ENCODE measurements at places on chromosomes 2 and 18.

DNA sequence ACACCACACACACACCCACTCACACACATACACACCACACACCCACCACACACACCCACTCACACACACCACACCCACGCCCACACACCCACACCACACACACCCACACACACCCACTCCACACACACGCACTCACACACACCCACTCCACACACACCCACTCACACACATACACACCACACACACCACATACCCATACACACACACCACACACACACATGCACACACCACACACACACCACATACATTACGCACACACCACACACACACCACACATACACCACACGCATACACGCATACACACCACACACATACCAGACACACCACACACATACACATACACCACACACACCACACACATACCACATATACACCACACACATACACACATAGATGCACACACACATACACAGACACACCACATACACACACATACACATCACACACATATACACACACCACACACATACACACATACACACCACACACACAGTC, 37.9 kb downstream of the MCFD2 start:
- DNase-seq = no peak

DNA sequence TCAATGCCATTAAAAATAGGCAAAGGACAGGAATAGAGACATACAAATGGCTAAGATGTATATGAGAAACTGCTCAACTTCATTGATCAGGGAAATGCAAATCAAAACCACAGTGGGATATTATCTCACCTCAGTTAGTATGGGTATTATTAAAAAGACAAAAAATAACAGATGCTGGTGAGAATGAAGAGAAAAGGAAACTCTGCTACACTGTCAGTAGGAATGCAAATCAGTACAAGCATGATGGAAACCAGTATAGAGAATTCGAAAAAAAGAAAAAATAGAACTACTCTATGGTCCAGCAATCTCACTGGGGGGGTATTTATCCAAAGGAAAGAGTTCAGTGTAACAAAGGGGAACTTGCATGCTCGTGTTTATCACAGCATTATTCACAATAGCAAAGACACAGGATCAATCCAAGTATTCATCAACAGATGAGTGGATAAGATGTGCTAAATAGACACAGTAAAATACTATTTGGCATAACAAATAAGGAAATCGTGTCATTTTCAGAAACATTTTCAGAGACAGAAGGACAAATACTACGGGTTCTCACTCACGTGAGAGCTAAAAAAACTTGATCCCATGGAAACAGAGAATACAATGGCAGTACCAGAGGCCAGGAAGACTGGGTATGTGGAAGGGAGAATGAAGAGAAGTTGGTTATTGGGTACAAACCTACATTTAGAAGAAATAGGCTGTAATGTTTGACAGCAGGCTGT, 60.6 kb downstream of the CCDC74A start:
- DNase-seq = no peak

GRCh38 chr18:75130591-75131328, 78.2 kb downstream of the PTGR3 start:
- no peak for DNase-seq

- no peak for DNase-seq
Observed at GRCh38 chr2:203715744-203716143, 9.3 kb downstream of the CD28 start.

DNA sequence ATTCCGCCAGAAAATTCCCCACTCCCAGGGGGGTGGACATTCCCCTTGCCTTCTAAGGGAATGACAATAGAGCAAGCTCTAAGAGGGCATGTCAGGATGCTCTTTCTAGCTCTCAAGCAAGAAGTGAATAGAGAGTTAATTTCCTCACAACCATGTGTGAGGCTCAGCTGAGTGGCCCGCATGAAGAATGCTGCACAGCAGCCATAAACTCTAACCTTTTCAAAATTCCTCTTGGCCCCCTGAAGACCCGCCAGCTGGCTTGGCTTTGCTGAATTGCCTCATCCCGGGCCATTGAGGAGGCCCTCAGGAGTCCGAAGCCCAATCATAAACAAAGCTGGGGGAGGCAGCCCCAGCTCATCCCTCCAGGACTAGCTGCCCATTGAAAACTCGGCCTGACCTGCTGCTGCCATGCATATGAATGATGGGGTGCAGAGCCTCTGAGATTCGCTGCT, 38.2 kb downstream of the NRP2 start:
- no peak for DNase-seq

DNA sequence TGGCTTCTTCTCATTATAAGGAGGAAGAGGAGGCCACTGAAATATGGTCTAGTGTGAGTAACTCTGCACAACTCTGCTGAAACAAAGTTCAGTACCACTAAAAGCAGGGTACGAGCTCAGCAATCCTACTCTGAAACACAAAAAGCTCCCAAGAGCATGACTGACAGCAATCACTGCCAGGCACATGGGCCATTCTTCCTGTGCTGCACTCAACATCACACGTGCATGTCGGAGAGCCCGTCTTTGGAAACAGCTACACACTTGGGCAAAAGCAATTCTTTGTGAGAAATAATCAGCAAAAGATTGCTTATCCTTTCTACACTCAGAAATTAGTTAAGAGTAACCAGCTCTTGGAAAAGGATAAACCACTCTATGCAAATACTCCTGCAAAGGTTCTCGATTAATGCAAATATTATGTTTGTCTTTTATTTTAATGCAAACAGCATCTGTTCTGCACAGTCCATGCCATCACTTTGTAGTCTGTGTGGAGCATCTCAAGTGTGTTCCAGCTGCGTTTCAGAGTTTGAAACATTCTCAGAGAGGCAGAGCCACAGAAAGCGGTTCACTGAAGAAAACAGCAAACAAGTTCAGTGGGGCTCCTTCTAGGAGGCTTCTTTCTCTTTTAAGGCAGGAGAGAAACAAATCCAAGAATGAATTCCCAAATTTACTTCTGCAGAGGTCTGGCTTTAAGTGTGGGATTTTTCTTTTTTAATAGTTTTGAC, 145.0 kb downstream of the HDAC4 start:
- DNase-seq = no peak

- DNase-seq = no peak
Observed at GRCh38 chr2:220310451-220310861, 683.0 kb downstream of the SLC4A3 start.

DNA sequence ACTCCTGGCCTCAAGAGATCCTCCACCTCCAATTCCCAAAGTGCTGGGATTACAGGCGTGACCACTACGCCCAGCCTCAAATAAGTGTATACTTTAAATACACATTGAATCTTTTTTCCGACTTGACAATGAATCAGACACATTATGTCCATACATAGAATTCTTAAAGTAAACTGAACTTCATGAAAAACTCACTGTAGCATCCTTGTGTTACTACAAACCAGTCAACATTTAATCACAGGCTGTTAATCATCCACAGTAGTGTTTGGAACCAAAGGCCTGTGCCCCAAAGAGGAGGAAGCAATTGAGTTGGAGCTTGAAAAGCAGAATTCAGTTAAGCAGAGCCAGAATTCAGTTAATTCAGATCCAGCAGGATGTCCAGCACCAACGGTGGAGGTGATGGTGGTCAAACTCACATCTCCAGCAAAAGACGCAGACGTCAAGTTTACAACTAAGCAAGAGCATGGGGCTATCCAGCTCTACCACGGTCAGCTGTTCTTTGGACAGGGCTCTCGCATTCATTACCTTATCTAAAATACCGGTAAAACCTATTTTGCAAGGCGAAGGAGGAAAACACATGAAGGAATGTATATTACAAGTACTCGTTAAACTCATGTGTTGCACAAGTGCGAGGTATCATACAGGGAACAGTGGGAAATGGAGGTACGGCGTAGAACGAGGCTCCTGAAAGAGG, 1.2 kb downstream of the SLC39A6 start:
- no peak for DNase-seq

DNA sequence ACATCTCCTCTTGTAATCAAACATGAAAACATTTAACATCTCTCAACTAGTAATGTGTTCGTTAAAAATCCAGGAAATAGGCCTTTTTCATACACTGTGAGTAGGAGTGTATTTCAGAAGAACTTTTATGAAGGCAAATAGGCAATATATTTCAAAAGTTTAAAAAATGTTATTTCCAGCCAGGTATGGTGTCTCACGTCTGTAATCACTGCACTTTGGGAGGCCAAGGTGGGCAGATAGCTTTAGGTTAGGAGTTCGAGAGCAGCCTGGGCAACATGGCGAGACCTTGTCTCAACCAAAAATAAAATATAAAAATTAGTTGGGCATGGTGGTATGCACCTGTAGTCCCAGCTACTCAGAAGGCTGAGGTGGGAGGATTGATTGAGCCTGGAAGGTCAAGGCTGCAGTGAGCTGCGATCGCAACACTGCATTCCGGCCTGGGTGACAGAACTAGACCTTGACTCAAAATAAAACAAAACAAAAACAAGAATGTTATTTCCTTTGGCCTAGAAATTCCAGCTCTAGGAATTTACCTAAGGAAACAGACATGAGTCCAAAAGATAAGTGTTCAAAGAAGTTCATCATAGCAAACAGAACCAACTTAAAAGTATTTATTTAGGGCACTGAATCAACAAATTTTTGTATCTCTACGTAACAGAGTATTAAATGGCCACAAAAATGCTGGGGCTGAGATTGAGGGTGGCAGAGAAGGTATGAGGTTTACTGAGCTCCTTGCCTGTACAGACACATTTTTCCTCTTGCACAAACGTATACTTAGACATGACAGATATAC, 14.9 kb downstream of the RBKS start:
- DNase-seq = no peak

DNA sequence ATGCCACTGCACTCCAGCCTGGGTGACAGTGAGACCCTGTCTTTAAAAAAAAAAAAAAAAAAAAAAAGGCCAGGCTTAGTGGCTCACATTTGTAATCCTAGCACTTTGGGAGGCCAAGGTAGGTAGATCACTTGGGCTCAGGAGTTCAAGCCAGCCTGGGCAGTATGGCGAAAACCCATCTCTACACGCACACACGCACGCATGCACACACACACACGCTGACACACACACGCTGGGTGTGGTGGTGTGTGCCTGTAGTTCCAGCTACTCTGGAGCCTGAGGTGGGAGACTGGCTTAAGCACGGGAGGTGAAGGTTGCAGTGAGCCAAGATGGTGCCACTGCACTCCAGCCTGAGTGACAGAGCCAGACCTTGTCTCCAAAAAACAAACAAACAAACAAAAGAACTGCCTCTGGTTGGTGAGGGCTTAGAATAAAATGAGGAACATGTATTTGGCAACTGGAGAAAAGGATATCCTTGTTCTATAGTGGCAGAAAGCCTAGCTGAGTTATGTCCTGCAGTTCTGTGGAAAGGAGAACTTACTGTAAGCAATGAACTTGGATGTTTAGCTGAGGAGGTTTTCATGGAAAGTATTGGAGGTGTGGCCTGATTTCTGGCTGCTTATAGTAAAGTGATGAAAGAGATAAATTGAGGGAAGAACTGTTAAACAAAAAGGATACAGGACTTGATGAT, 34.0 kb downstream of the HAT1 start:
- no peak for DNase-seq

DNA sequence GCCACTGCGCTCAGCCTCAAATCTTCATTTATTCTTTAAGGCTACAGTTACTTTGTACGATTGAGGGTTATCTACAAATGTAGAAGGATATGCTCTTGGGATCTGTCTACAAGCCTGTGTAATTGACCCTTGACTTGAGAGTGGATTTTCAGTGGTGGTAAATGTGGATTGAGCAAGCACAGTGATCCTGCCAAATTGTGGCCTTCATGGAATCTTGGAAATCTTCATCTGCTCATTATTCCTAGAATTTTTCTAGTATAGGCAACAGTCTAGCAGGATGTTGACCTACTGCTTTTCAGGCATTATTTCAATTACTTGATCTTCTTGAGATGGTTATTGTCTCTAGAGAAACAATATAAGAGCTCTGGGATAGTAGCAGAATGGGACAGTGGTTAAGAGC, 226.1 kb upstream of the REV1 start:
- no peak for DNase-seq

GRCh38 chr2:54866179-54866578, 142.7 kb downstream of the EML6 start:
- DNase-seq = no peak

GRCh38 chr2:172332507-172332906, 94.9 kb upstream of the ITGA6 start:
- DNase-seq = no peak

GRCh38 chr2:119180892-119181291, 22.3 kb upstream of the C1QL2 start:
- DNase-seq = no peak

- no peak for DNase-seq
Observed at GRCh38 chr2:226556050-226556449, 243.6 kb downstream of the IRS1 start.

DNA sequence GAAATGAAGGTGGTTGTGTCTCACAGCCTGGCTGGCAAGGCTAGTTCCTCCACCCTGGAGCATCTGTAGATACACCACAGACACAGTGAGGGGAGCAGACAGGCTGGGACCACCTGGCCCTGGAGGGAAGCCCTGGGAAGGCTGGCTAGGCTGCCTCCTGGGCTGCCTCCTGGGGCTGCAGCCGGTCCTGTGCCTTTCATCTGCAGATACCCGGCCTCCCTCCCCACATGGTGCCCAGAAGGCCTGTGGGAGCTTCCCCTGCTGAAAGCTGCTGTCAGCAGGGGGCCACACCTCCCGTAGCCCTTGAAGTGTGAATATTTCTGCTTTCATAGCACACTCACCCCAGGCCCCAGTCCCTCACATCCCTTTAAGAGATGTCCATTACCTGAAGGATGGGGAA, 37.6 kb downstream of the SDC1 start:
- no peak for DNase-seq

DNA sequence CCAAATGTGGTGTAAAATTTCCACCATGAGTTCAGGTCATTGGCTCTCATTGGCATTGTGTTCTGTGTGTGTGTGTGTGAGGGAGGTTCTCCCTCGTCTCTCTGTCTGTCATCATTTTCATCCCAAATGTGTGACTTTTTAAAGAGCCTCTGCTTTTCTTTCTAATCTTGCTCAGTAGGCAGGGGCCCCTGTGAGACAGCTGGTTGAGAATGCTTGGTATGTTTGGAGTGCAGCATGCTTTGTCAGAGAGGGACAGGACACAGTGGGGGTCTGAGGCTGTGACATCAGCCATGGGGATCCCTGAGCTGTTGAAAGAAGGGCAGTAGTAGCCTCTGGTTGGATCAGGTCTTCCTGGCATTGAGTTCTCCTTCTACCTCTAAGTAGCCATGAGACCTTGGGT, 10.6 kb downstream of the PTPRM start:
- no peak for DNase-seq

DNA sequence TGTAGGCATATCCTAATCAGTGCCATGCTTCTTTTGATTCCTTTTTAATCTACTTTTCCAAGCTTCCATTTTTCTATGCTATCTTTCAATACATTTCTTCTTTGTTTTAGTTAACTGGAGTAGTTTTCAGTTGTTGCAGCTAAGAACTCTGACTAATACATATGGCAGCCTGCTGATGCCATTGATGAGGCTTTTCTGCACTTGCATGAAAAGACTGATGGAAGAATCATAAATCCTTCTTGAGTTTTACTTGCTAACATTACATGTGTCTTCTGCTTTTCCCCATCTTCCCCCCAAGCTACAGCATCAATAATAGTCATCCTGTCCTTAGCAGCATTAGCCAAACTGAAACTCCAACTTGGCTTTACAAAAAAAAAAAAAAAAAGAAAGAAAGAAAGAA, 203.3 kb downstream of the LRP1B start:
- no peak for DNase-seq

GRCh38 chr2:172350839-172351479, 76.4 kb upstream of the ITGA6 start:
- DNase-seq = no peak

GRCh38 chr2:103991591-103991990, 862.3 kb upstream of the POU3F3 start:
- DNase-seq = no peak

Measured in stimulated activated CD4-positive, alpha-beta T cell treated with anti-CD3 and anti-CD28 coated beads, Interleukin-15, amount 100 ng/mL, for 48 hours (primary cell).